HuH-7.5 (cell line): ENCODE measurements at places on chromosomes 7 and 10.

GRCh38 chr10:132948351-132948750 is 6.0 kb upstream of the CFAP46 start:
- DNase-seq: no peak

DNA sequence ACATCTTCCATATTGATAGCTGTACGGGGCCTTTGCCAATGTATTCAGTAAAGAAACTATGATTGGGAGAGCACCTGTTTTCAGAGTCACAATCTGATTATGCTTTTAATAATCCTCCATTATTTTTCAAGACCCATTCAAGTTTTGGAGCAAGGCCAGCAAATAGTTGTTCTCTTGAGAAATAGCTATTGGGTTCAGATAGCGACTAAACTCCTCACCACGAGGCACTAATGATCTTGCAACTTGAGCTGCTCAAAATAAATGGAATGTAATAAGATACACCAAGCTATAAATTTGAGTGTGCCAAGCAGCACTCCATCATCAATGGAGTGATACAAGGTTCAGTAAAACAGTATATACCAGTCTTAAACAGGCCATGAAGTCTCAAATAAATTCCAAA is 7.4 kb upstream of the MALRD1 start:
- no peak for DNase-seq

DNA sequence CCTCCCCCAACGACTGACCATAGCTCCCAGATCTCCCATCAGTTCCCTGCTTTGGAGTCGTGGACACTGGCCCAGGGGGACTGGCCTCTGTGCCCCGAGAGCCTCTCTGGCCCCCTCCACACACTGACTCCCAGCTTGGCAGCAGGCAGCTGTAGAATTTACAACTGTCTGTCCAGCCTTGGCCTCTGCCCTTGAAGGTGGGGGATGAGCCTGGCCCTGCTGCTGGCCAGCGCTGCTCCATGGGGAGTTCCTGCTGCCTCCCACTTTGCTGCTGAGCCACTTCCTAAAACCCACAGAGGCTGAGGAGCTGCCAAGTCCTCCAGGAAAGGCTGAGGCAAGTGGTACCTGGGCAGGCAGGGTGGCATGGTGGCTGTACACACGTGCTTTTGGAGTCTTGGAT is 147.1 kb downstream of the WDR11 start:
- DNase-seq: no peak

DNA sequence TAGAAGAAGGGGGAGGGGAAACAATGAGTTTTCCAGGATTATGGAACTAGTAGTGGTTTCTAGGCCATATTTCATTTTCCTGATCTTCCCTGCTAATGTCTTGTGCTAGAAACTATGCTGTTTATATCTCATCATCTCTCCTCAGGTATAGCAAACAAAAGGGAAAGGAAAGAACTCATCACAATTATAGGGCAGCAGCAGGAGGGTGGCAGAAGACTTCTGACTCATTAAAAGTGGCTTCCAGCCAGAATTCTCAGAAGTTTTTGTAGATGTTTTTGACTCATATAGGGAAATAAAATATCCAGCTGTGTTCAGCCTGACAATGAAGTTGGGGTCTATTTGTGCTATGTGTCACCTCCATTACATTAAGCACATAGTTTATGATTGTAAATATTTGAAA is 6.5 kb downstream of the AHR start:
- no peak for DNase-seq

- DNase-seq: no peak
These were observed 20.1 kb downstream of the CNPY1 start for GRCh38 chr7:155526225-155526624.

- no peak for DNase-seq
These were observed 507 bp downstream of the STN1 start for GRCh38 chr10:103917302-103918052.

GRCh38 chr7:24981171-24981951 is 1.4 kb upstream of the OSBPL3 start:
- DNase-seq: no peak
